ENCODE measurements at places on chromosomes 4 and X.

- no peak for DNase-seq
These were observed 972.0 kb upstream of the TENM3 start for GRCh38 chr4:181271116-181271640.

DNA sequence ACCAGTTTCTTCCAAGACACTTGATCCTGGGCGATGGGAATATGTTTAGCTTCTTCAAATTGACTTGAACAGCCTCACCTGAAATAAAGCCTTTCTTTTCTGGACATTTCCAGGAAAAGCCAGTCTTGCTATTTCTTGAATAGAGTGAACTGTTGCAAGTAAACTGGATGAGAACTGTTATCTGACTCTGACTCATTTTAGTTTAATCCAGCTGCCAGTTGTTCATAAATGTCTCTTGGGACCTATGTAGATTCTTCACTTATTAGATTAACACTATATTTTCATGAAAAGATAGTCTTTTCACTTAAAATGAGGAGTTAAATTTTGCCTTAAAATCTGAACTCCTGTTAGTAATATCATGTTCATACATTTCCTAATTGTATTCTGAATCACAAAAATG, 615.4 kb upstream of the GALNT7 start:
- DNase-seq, result no peak

GRCh38 chr4:98284640-98285046, 23.5 kb downstream of the RAP1GDS1 start:
- DNase-seq, result no peak

- DNase-seq, result no peak
These were observed 11.4 kb upstream of the NKRF start for GRCh38 chrX:119617517-119618164.

DNA sequence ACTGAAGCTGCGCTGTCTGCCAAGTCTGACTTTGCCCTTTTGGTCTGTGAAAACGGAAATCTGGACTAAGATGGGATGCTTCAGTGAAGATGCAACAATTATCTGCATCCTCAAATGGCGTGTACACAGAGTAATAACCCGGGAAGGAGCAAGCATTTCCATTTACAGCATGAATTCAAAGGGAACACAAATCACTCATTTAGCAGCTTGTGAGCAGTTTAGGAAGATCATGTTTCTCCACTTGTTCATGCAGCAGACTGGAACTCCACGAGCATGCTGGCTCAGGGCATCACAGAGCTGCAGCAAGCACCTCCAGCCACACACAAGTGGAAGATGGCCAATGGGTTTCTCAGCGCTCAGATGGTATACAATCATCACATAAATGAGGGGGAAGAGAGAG, 175.5 kb downstream of the NLGN4X start:
- no peak for DNase-seq

GRCh38 chr4:32061916-32062315, 1341.7 kb downstream of the PCDH7 start:
- DNase-seq, result no peak

DNA sequence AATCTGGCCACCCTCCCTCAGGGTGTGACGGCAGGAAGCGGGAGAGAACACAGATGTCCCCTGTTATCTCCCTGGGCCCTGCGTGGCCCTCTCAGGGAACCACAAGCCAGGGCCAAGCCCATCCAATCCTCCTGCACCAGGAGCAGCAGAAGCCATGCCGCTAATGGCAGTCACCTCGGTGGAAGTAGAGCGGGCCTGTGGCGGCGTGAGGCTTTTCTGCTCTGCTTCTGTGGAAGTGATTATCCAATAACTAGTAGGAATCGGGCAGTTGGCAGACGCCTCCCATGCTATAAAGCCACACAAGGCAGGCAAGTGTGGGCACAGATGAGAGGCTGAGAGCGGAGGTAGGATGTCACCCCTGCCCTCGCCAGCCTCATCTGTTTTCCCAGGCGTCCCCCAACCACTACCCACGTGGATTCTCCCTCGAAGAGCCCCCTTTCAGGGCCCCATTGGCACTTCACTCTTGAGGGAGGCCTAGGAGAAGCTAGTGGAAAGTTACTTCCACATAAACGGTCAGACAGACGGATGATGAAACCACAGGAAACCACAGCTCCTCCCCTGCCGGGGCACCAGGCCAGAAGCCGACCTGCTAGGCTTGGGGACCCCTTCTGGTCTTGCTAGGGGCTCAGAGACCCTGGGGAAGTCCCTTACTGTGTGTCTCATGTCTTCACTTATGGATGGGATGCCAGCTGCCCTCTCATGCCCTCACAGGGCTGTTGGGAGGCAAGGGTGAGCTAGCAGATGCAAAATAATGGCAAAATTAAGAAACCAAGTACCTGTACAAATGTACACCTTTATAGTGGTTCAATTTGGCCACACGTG, 18.8 kb upstream of the TMSB4X start:
- peak; percentile 46 for DNase-seq

GRCh38 chr4:117529401-117529800, 444.0 kb upstream of the TRAM1L1 start:
- no peak for DNase-seq

GRCh38 chr4:54318904-54319303, 89.8 kb downstream of the PDGFRA start:
- DNase-seq, result no peak

DNA sequence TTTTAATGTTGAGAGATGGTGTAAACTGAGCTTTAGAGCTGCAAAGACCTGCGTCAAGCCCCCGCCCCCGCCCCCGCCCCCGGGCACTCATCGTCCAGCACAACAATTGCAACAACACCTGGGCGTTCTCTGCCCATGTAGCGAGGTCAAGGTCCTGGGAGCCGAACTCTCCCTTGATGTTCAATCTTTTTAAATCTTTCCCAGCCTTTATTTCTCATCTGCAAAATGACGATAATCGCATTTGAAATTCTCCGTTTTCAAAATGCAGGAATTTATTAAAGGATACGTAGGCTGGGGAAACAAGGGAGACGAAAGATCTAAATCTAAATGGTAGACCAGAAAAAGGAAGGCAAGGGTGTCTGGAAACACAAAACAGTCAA, 648 bp upstream of the MSMO1 start:
- no peak for DNase-seq

DNA sequence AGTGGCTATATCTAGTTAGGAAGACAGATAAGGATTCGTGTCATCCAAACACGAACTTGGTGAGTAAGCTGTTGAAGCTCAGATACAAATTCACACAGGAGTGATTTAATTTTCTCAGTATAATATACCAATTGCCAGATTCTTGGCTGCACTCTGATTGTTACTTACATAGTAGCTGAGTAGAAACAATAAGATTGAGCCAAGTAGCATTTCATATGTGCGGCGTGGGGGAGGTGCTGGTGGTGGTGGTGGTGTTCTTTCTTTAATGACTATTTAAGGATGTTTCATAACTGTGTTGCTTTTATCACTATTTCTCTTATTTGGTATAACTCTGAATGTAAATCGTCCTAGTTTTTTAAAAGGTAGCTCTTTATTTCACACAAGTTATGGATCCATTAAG, 102.9 kb downstream of the UGT8 start:
- DNase-seq, result no peak

DNA sequence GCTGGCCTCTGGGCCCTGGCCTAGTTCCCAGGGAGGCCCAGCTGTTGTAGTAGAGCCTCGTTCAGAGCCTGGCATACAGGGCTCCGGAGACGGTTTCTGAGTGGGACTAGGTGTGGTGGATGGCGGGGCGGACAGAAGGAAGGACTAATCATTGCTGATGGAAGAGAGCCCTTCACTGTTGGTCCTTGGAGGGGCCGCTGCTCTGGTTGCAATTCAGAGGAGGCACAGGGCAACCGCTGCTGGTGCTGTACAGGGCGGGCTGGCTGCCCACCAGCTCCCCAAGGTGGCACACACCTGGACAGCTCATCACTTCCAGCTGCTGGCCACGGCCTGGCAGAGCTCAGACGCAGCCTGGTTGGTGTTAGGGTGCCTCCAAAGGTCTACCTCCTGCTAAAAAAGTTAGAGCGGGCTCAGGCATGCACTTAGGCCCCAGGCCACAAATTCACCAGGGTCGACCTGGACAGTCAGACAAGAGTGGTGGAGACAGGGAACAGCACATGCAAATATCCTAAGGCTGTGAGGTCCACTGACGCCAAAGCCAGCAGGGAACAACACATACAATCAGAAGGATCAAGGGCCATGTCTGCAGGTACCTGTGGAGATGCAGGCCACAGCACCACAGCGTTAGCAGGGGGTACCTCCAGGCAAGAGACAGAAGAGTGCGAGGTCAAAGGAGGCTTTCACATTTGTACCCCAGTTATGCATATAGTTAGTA, 7.5 kb upstream of the RNF4 start:
- no peak for DNase-seq

- DNase-seq, result no peak
These were observed 8.1 kb upstream of the KLHL2 start for GRCh38 chr4:165199286-165199685.

DNA sequence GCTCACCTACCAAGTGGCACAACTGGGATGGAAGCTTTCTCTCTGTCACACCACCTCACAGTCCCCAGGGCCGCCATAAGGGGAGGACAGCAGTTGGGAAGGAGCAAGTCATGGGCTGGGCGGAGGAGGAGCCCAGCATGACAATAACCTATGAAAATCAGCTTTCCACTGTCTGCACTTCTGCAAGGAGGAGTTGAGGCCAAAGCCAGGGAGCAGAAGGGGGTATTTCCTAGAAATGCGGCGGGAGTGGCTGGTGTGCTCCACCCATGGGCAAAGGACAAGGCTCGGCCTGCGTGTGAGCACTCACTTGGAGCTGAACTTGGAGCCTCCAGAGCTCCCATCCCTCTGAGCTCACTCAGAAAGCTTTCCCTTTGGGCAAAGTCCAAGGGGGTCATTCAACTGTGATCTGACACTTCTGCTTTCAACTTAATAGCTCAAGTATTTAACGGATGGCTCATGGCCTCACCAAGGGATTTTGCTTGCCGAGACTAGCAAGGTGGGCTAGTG, 18.5 kb downstream of the APLN start:
- DNase-seq, result no peak

DNA sequence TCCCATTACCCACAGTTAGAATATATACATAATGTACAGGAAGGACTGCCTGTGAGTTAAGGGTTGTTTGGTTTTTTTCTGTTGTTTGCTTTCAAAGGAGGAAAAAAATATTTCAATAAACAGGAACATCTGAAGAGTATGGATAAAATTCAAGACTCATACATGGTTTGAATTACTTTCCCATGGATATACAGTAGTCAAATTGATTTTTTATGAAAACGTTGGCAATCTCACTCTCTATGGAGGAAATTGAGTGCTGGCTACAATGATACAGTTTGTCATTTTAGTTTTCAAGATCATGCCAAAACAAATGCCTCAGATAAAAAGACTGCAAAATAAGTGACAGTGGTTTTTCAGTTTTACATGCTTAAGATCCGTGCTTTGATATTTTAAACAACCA, 116.6 kb downstream of the SH3RF1 start:
- DNase-seq, result no peak

GRCh38 chr4:109233570-109233969, 68.9 kb downstream of the COL25A1 start:
- DNase-seq, result no peak

GRCh38 chrX:131277543-131278136, 11.5 kb downstream of the IGSF1 start:
- DNase-seq, result no peak

DNA sequence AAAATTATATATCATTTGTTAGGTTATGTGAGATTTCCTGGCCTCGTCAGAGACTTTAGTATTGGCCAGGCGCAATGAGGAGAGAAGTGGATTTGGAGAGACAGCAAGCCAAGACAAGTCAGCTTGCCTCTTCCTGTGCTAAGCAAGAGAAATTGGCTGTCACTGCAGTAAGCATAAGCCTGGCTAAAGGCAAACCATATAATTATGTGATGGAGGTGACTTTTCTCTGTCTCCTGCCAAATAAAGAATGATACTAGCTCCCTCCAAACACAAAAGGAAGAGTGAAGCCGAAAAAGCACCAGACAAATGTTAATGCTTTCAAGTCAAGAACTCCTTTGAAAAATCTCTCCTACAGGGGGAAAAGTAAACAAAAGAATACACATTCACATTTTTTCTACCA, 2246.0 kb downstream of the ARAP2 start:
- DNase-seq, result no peak

DNA sequence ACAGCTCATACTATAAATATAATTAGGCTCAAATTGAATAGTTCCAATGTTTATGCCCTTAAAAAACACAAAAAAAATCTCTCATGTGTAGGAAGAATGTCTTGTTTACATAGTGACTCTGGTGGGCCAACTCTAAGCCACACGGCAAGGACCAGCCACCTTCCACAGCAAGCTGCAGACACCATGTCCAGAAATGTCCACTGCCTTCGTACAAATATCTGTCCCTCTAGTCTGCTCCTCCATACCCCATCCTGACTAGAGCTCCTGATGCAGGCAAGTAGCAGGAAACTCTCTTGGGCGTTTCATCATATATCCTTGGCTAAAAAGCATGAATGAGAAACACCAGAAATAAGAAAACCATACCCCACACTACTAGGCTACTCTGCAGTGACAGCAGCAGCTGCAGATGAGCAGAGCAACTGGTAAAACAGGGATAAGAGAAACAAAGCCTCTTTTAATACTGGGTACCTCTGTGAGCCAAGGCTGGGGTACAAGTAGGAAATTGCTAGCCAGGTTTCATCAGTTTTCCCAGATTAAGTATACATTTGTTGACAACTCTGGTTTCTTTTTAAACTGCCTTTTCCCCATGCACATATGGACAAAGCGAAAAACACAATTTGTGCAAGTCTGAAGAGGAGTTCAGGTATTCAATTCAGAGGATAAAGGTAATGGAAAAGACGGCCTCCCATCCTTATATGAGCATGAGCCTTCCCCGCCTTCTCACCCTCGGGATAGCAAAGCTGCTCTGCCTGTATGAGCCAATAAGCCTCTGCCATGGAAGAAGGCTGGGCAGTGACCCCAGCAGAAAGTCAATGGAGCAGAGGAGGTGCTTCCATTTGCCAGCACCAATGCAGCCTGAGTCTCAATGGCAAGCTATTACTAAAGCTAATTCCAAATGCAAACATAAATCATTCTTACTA, 245.4 kb downstream of the DCLK2 start:
- DNase-seq, result no peak

DNA sequence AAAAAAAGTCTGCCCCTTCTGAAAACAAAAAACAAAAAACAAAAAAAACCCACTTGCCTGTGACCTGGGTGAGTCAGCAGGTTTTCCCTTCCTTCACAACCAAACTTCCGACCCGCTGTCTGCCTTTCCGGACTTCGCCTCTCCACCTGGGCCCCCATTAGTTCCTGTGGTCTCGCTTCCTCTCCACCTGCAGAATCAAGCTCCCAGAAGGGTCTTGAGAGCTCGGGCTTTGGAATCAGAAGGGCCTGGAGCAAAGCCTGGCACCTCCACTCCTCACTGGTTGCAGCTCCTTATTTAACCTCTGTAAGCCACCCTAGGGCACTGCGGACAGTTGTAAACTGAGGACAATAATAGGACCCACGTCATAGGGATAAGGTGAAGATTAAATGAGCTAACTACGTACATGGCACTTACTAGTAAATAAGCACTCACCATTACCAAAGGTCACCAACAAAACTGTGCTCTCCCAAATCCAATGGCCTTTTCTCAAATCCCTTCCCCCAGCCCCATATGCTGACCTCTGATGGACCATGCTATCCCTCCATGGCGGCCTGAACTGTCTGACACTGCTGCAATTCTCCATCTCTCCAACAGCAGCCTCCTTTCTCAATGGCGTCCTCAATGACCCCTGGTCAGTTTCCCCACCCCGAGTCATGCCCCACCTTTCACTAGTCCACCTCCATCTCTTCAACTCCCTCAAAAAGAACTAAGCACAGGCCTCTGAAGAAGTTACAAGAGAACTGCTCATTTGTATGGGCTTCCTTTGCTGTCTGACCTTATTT, 64.2 kb downstream of the IRF2 start:
- no peak for DNase-seq
